Foreskin keratinocyte (primary cell): ENCODE measurements at places on chromosomes 16 and 17.
A peak's percentile ranks its signal among the peaks of the same experiment; 100 is the strongest.

DNA sequence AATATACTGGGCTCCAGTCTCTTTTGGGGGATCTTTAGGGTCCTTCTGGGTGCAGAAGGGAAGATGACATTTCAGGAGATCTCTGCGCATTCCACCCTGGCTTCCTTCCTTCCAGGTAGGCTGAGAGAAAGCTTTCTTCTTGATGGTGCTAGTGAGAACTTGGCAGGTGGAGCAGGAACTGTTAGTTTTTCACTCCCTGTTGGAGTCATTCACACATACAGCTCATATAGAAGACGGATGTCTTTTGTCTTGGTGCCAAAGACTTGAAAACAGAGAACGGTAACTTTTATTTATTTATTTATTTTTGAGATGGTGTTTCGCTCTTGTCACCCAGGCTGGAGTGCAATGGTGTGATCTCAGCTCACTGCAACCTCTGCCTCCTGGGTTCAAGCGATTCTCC lies 43.9 kb downstream of the PITPNC1 start:
- DNase-seq = no peak

GRCh38 chr17:38333635-38334295 lies 10.0 kb downstream of the GPR179 start:
- DNase-seq = no peak

GRCh38 chr17:37026531-37026869 lies 77.7 kb downstream of the AATF start:
- DNase-seq = no peak

GRCh38 chr17:41665566-41666236 lies 23.0 kb upstream of the EIF1 start:
- peak; percentile 83 for DNase-seq
